ENCODE measurements at places on chromosomes 2 and 18. TPM values are rescaled to one million over a fixed set of nuclear protein-coding genes. Genes with fewer than 3 reads are reported as not detected.

DNA sequence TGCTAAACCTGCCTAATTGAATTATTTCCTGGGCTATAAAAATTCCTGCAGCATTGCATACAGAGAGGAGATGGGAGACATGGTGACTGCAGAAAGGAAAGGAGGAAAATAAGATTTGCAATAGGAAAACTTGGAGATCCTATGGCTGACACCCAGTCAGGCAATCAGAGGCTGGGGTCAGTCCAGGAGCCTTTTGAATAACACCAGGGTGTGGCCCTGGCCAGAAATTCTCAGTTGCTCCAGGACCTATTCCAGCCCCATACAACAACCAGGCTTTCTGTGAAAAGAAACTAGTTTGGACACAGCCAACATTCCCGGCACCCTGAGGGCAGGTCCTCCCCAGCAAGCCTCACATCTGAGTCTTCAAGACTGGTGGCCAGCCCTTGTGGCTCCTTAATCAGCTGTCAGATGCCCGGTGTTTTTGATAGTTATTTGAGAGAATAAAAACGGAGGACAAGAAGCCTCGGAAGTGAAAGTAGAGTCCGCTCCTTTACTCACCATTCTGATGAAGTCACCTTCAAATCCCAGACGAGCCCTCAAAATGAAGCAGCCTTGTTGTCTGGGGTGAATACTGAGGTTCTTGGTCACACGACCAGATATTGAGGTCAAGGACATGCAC lies 31.1 kb upstream of the GMCL1 start:
- DNase-seq = no peak

DNA sequence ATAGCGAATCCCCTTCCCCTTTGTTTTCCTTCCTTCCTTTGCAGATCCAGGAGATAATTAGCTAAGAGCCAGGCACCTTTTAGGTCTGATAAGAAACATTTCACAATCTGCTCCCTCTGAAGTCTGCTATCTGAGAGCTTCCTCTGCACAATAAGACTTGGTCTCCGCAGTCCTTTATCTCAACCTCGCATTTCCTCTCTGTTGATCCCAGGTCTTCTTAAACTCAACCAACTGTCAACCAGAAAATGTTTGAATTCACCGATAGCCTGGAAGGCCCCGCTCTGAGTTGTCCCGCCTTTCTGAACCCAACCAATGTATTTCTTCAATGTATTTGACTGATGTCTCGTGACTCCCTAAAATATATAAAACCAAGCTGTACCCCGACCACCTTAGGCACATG lies 78.4 kb upstream of the CTDP1 start:
- no peak for DNase-seq

GRCh38 chr18:56402872-56403516 lies 235.4 kb downstream of the TXNL1 start:
- DNase-seq = no peak

- DNase-seq = no peak
These were observed 33.0 kb downstream of the LANCL1 start for GRCh38 chr2:210443527-210443926.

DNA sequence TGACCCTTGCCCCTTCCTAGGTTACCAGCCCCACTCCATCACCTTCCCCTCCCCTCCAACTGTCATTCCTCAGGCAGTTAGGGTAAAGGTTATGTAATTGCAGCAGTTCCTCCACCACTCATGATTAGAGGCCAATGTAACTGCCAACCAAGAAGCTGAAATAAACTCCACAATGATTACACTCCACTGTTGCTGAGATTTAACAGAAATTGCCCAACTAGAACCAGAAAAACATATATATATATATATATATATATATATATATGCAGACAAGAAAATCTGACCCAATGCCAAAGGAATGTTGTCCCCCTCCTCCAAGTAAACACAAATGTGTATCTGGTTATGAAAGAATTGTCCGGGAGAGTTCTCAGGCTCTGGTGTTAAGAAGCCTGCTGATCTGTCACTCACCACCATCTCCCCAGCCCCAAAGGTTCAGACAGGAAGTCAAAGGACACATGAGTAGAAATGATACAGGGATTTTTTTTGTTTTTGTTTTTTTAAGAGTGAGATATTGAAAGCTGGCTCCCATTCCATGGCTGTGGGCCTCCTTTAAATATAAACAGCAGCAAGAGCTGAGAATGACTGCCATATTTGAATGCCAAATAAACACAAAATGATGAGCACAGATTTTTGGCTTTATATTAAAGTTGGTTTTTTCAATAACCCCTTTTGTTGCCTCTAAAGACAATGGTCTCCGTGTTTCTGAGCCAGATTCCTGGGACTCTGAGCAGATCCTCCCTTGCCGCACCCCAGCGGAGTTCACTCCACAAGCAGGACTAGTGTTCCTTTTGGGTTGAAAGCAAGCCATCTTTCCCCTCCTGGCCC lies 127.2 kb upstream of the MAPRE2 start:
- no peak for DNase-seq

DNA sequence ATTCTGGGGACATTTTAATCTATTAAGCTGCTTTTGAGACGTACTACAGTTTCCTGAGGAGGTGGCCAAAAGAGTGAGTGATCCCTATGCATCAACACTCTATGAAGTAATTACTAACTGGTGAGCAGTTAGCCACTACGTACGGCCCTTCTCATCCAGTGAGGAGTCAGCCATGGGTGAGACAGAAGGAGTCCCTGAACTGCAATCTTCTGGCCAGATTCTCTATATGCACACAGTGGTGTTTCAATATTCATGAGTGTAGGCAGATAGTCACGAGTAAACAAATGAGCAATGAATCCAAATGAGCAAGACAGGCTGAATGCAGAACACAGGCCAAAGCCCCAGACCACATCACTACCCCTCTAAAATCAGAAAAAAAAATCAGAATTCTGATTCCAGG lies 29.8 kb upstream of the TMEM214 start:
- no peak for DNase-seq

DNA sequence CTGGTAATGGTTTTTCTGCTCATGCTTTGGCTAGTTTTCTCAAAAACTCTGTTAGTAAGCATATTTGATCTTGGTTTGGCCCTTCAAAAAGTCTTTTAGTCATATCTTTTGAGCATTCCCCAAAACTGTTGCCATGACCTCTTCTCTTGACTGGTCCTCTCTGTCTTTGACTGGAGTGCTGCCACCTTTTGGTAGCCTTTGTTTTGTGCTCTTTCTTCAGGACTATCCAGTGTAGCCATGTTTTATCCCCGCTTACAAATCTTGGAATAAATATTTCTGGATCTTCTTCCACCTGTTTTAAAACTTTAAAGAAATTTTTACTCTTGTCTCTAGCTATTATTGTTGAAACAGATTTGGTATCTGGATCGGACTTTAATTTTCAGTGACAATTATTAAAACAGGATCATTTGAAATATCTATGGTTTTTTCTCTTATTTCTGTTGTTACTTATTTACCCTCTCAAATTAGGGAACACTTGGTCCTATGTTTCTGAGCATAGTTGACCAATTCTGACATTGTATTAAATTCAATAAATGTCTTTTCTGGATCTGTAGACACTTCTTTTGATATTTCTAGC lies 965 bp upstream of the ELOA2 start:
- DNase-seq = no peak

DNA sequence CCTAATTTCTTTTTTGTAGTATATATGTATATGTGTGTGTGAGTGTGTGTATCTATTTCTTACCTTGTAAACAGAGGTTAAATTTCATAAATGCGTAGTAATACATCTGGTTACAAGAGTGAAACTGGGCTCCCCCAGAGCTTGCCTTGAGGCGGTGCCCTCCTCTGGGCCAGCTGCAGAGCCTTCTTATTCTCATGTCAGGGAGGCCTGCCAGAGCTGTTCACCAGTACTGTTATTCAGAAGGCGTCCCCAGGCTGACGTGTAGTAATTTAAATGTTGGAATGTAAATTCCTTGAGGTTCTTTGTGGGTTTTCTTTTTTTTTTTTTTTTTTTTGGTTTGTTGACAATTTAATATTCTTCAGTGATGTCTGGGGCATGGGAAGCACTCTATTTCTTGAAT lies 11.2 kb downstream of the COPS8 start:
- no peak for DNase-seq

DNA sequence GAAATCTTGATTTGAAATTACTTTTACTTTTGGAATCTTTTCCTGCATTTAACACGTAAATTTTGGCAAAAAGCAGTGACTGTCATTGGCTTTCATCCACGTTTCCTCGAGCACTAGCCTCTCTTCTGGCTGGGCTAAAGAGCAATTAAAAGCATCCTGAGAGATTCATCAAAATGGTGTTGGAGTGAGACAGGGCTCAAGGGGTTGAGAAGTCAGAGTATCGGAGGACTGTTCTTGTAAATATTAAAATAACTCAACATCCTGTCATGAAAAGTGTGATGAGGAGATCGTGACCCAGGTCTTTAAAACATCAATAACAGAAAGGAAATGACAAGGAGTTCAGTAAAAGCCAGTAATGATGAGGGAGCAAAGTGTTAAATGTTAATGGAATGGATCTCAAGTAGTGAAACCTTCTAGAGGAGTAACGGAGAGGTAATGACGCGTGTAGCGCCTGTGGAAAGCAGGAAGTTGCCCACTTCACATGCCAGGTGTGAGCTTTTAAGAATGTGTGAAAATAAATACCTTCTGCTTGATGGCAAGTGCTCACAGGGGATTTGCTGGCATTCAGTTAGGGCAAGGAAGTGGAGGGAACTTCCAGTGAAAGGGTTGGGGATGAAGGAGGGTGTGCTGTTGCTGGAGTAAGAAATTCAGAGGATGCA lies 754.4 kb downstream of the ADCYAP1 start:
- DNase-seq = no peak

- DNase-seq = no peak
These were observed 93.7 kb downstream of the CERKL start for GRCh38 chr2:181563101-181563692.

GRCh38 chr18:24306201-24306600 lies 91.4 kb downstream of the OSBPL1A start:
- DNase-seq = no peak

DNA sequence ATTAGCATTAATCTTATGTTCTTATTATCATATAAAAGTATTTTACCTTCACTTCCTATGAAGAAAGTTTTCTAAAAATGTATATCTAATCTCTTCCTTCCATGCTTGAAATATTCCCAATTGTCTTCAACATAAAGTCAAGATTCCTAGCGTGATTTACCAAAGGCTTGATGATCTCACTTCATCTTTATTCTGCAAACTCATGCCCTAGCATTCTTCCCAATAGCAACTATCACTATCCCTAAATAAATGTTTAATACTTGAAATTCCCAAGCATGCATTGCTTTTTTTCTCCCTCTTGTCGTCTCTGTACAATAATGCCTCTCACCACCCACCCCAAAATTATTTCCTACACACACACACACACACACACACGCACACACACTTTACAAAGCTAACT lies 125.8 kb downstream of the VWC2L start:
- no peak for DNase-seq

The FRZB gene
- not detected for total RNA-seq

The TWIST2 gene
- 7.2 TPM for total RNA-seq

Data from glomerular endothelial cell (primary cell).